Tibial nerve (tissue), 4 donors: ENCODE measurements at places on chromosomes 13 and 19. TPM values are rescaled to one million over a fixed set of nuclear protein-coding genes. Genes with fewer than 3 reads are reported as not detected.
A peak's percentile ranks its signal among the peaks of the same experiment; 100 is the strongest.

DNA sequence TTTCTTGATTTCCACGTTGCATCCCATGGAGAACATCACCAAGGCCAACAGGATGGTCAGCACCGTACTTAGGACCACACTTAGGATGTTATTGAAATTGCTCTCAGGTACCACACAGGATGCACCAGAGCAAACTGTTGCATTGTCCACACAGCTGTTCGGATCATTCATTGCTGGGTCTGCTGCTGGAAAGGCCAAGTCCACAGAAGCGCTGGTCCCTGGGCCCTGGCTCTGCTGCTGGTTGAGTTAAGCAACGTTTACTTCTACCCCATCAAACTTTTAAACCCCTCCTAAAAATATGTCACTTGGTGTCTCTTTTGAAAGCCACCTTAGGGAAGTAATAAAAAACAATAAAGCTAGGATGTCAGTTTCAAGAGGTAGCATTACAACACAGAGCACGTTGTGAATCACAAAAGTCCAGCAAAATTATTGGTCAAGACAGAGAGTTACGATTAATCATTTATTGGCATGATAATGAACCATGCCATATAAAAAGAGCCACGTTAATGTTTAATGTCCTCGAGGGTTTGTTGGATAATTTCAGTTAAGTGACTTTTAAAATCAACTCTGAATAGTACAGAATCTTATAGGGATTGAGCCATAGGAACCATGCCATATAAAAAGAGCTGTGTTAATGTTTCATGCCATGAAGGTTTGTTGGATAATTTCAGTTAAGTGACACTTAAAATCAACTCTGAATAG is at the start of gene SLC10A2:
Gene SLC10A2 (minus strand): TSS at position 339 of the 702 bp plus-strand sequence. CDS start 168 bp downstream, at position 171.
- H3K36me3 ChIP-seq = no peaks in the 10 kb centered on the region
- H3K4me1 ChIP-seq = no peaks in the 10 kb centered on the region
- H3K27ac ChIP-seq = no peak within 1 kb of the TSS
- no peaks in the 10 kb centered on the region for H3K27me3 ChIP-seq

- no peaks in the 10 kb centered on the region for H3K36me3 ChIP-seq
- H3K27ac ChIP-seq = no peak overlapping the region
- no peaks in the 10 kb centered on the region for H3K4me1 ChIP-seq
- DNase-seq = no peak
- no peak overlapping the region for H3K4me3 ChIP-seq
Observed at GRCh38 chr13:44591316-44591715, 15.2 kb upstream of the TSC22D1 start.

DNA sequence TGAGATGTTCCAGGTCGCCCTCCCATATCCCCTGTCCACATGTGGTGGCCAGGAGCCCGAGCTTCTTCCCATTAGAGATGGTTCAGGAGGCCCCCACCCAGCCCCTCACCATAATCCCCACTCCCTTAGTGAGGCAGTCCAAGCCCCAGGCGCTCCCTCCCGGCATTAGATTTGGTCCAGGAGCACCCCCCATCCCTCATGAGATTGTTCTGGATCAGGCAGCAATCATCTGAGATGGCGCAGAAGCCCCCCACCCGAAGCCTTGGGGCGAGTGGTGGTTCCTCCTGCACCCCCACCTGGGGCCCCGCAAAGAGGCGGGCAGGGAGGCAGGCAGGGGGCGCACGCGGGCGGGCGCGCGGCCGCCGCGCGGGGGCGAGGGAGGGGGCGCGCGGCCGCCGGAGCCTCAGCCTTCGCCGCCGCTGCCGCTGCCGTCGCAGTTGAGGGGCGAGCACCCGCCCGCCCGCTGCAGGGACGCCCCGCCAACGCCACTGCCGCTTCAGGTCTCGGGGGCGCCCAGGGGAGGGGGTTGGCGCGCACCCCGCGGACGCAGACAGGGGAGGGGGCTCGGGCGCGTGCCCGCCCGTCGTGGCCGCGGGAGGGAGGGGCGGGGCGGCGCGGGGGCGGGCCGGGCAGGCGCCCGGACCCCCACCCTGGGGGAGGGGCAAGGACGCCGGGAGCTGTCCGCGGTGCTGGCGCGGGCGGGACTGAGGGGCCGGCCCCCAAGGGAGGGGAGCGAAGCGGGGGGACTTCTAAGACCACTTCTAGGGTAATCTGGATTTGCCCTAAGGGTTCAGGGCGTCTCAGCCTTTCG is 46.4 kb upstream of the SHKBP1 start:
- no peaks in the 10 kb centered on the region for H3K4me1 ChIP-seq
- no peak for DNase-seq
- no peak overlapping the region for H3K4me3 ChIP-seq
- H3K36me3 ChIP-seq = no peaks in the 10 kb centered on the region
- no peaks in the 10 kb centered on the region for H3K27me3 ChIP-seq

DNA sequence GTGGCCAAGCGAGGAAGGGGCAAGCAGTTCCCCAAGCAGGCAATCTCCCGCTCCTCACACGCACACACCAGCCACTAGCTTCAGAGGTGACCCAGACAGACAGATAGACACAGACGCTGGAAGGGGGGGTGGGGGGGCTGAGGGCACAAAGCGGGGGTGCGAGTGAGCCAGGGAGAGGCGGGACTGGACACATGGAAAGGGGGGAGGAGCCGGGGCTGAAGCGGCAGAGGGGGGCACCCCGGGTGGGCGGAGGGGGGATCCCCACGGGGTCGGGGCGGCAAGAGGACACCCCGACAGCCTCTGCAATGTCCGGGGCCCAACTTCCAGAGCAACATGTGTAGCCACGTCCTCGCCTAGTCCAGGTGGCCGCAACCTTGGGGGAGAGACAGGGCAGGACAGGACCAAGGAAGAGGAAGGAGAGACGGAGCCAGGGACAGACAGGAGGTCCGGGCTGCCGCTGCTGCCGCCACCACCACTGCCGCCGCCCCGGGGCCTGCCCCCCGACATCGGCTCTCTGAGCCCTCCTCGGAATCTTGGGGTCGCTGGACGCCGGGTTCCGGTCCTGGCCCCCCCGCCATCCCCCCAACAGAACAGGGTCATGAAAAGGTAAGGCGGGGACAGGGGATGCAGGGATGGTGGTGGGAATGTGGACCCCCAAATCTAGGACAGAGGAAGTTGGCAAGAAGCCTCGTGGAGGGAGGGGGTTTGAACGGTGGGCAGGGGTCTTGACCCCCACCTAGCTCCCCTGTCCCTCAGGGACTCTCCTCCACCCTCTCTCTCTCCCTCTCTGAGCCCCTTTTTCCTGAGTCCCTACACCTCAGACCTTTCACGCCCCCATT is 1.1 kb downstream of the GRIN2D start:
- peaks cover 2% of the 10 kb centered on the region for H3K27me3 ChIP-seq
- H3K36me3 ChIP-seq = peaks cover 2% of the 10 kb centered on the region

DNA sequence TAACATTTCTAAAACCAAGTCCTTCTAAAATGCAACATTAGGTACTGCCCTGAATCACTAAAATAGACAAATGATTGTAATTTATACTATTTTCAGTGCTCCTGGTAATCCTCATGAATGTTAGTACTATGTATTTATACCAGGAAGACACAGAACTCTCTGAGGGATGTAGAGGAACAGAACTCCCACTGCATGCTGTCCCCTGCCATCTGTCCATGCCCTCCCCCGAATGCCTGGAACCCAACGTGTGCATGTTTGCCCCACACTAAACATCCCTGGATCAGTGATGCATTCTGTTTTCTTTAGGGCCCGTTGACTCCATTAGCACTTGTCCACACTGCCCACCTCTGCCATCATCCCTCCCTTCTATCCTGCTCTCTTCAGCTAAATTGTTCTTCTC is 26.5 kb downstream of the ENOX1 start:
- H3K27ac ChIP-seq = no peak overlapping the region
- no peak overlapping the region for H3K4me3 ChIP-seq
- no peaks in the 10 kb centered on the region for H3K4me1 ChIP-seq
- H3K36me3 ChIP-seq = no peaks in the 10 kb centered on the region
- no peak for DNase-seq
- H3K27me3 ChIP-seq = no peaks in the 10 kb centered on the region

- H3K27ac ChIP-seq = peak overlapping the region; percentile 90
- DNase-seq = no peak
- peaks cover 17% of the 10 kb centered on the region for H3K4me1 ChIP-seq
- no peaks in the 10 kb centered on the region for H3K27me3 ChIP-seq
- H3K4me3 ChIP-seq = no peak overlapping the region
Observed at GRCh38 chr19:16316506-16316882, 8.1 kb upstream of the KLF2 start.

DNA sequence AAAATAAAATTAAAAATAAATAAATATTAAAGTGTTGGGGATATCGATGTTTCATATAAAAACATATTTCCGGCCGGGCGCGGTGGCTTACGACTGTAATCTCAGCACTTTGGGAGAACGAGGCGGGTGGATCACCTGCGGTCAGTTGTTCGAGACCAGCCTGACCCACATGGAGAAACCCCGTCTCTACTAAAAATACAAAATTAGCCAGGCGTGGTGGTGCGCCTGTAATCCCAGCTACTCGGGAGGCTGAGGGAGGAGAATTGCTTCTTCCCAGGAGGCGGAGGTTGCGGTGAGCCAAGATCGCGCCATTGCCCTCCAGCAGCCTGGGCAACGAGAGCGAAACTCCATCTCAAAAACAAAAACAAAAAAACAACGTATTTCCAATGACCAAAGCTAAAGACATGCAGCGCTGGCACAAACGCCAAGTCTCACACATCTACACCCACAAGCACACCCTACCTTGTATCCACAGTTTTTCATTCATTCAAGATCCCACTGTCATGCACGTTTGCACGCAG is 907 bp downstream of the ZNF569 start:
- no peak for DNase-seq
- peak overlapping the region; percentile 78 for H3K4me3 ChIP-seq
- no peaks in the 10 kb centered on the region for H3K27me3 ChIP-seq
- H3K27ac ChIP-seq = peak overlapping the region; percentile 72
- no peaks in the 10 kb centered on the region for H3K4me1 ChIP-seq

- H3K27me3 ChIP-seq = no peaks in the 10 kb centered on the region
- no peaks in the 10 kb centered on the region for H3K4me1 ChIP-seq
- DNase-seq = no peak
- no peaks in the 10 kb centered on the region for H3K36me3 ChIP-seq
- no peak overlapping the region for H3K4me3 ChIP-seq
- H3K27ac ChIP-seq = no peak overlapping the region
Observed at GRCh38 chr19:2604747-2605329, 97.7 kb downstream of the GNG7 start.

DNA sequence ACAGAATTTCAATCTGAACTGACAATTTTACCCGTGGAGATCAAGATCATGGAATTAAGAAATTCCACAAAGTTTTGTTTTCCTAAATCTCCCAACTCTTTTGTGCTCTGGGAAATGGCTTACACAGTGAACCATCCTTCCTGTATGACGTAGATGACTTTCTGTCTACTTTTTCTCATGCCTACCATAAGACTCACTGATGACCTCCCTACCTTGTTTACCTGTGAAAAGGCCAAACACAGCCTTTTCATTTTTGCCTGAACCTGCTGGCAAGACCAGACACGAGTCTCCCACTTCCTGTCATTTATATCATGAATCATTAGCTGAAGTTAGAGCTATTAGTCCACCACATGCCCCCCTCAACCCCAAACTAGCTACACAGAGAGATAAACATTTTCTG is 4.6 kb upstream of the KBTBD6 start:
- no peaks in the 10 kb centered on the region for H3K27me3 ChIP-seq
- H3K27ac ChIP-seq = no peak overlapping the region
- no peaks in the 10 kb centered on the region for H3K36me3 ChIP-seq
- DNase-seq = no peak
- H3K4me3 ChIP-seq = no peak overlapping the region

DNA sequence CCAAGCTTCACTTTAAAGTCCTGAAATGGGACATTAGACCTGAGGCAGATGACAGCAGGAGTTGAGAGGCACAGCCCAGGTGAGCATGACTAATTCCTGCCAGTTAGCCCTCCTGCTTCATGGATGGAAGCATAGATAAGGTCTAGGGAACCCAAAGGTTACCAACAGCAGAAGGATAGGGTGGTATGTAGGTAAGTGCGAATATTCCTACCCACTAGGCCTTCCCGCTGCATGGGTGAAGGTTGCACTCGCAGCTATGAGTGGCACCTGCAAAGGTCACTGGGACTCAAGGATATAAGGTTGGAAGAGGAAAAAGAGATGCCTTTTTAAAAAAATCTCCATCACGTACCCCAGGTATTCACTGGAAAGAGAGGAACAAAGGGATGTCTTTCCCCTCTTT is 12.2 kb upstream of the MLLT1 start:
- H3K36me3 ChIP-seq = peaks cover 4% of the 10 kb centered on the region
- no peak overlapping the region for H3K27ac ChIP-seq
- H3K4me1 ChIP-seq = no peaks in the 10 kb centered on the region
- no peaks in the 10 kb centered on the region for H3K27me3 ChIP-seq

DNA sequence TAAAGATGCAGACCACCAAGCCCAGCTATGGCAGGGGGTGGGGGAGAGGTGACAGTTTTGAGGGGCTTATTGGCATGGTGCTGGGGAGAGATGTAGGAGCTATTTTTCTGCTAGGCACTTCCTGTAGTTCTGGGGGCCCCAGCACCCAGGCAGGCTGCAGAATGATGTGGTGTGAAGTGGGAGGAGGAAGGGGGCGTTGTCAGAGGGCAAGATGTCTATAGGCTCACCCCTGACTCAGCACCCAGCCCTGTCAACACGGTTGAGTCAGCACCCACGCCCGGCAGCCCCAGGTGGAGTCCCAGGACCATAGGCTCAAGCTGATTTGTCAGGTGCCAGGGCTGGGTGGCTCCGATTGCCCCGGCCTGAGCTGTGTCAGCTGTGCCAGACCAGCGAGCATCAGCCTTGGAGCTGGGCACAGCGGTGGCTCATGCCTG is 5.8 kb downstream of the KLF2 start:
- H3K4me1 ChIP-seq = peaks cover 29% of the 10 kb centered on the region
- no peak overlapping the region for H3K4me3 ChIP-seq
- no peaks in the 10 kb centered on the region for H3K27me3 ChIP-seq

DNA sequence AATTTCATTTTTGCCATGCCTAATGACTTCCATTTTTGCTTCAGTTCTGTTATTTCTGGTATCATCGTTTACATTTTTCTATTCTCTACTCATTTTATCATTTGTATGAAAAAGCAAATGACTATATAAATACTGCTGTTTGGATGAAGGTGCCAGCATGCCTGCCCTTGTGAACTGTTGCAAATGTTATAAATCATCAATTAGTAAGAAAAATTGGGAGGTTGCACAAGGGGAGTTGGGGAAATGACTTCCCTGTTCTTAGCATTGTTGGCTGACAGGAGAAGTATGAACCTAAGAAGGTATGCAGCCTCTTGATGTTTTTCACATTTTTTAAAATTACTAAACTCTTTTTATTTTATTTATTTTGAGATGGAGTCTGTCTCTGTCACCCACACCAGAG is 15.1 kb downstream of the SAFB start:
- no peak for DNase-seq
- H3K4me3 ChIP-seq = no peak overlapping the region
- peaks cover 5% of the 10 kb centered on the region for H3K4me1 ChIP-seq

Gene ZNF534
- total RNA-seq = 1.9 TPM

Gene FLT1
- total RNA-seq = 48.6 TPM

Gene C13orf46
- total RNA-seq = 3.3 TPM

Gene MISP3
- total RNA-seq = 7.8 TPM

Gene OR10H1
- total RNA-seq = not detected

Gene NLRP7
- total RNA-seq = not detected

Gene FSTL3
- total RNA-seq = 977 TPM

Gene IGFL1
- total RNA-seq = not detected
